ENCODE measurements at places on chromosomes 7 and 10.

GRCh38 chr10:6311700-6312330, 109.1 kb downstream of the PFKFB3 start:
- no peak for DNase-seq

DNA sequence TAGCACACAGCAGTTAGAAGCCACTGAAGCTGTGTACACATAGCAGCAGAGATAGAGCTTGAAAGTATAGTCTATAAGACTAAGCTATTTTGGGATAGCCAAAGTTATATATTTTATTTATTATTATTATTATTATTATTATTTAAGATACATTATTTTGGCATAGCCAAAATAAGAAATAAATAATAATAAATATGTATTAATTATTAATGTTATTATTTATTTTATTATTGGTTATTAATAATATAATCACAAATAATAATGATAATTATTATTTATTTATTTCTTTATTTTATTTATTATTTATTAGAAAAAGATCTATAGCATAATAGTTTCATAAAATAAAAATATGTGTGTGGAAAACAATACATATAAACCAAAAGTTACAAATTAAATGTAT, 107.2 kb upstream of the FOXK1 start:
- DNase-seq: no peak

GRCh38 chr10:26881600-26882331, 21.0 kb upstream of the ABI1 start:
- DNase-seq: peak; percentile 60

DNA sequence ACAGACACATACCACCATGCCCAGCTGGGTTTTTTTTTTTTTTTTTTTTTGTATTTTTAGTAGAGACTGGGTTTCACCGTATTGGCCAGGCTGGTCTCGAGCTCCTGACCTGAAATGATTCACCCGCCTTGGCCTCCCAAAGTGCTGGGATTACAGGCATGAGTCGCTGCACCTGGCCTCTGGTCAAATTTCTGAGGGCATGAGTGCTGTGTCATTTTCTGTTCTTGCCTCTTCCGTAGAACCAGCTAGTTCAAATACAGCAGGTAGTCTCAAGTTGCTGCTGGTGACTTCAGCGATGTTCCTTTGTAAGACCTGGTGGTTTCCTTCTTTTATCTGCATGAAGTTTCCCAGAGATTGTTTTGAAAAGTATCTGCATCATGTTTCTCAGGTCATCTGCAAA, 134.8 kb upstream of the SHH start:
- no peak for DNase-seq

DNA sequence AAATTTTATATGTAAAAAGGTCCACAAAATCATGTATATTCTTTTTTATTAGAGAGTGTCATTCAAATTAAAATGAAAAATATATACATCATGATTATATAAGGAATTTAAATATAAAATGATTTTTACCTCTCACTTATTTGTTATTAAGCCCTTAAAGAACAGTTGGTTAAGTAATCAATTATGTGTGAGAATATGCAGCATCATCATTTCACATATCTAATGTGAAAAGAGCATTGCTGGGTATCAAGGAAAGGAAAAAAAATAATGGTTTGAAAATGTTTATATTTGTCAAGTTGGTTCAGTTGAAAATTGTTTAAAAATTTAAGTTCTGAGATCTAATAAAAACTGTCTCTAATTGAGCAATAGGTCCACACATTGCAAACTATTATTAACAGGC, 363.6 kb upstream of the GRM3 start:
- DNase-seq: no peak

GRCh38 chr7:140316165-140316661, 82.1 kb downstream of the SLC37A3 start:
- no peak for DNase-seq

- DNase-seq: no peak
These were observed 93.3 kb upstream of the RET start for GRCh38 chr10:42983591-42983990.

GRCh38 chr10:110995301-110995700, 75.9 kb downstream of the SHOC2 start:
- no peak for DNase-seq

DNA sequence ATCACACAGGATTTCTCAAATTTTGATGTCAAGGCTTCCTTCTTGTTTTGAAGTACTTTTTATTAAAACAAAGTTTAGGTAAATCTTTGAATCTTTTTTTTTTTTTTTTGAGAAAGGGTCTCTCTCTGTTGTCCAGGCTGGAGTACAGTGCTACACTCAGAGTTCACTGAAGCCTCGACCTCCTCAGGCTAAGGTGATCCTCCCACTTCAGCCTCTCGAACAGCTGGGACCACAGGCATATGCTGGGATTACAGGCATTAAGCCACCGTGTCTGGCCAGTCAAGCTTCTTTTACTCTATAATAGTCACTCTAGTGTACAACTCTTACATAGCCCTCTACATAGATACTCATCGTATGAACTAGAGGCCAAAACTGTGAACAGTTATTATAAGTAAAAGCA, 3.4 kb downstream of the RUFY2 start:
- DNase-seq: no peak

DNA sequence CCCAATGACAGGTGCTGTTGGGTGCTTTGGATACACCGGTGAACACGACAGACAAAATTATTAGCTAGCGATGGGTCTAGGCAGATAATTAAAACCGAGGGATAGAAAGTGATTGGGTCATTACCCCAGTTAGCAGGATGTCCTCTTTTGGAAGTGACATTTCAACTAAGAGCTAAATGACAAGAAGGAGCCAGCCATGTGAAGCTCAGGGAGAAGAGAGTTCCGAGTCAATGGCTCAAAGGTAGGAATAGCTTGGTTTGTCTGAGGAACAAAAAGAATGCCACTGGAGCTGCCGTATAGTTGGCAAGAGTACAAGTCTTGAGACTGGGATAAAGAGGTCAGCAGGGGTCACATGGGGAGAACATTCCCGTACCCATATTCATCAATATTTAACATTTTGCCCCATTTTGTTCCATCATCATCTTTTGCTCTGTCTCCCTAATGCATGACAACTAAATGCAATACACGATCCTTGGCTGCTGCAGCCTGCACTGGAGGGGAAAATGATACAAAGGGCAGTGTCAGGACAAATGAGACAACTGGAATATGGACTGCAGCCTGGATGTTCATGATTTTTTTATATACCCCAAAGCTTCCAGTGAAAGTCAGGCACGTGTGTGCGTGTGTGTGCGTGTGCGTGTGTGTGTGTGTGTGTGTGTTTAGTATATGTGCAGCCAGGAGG, 115.7 kb downstream of the ICA1 start:
- peak; percentile 55 for DNase-seq

DNA sequence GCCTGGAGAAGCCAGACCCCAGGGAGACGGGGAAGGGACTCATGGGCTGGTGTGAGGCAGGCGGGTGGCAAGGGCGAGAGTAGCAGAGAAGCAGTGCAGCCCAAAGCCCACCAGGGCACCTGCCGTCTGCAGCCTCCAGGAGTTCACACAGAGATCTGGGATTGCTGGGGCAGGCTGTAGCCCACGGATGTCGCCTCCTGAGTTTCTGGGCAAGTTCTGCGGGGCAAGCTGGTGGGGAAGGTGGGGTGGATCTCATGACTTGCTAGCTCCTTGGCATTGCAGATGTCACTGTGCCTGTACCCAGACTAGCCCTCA, 6.0 kb downstream of the ADCK2 start:
- no peak for DNase-seq

DNA sequence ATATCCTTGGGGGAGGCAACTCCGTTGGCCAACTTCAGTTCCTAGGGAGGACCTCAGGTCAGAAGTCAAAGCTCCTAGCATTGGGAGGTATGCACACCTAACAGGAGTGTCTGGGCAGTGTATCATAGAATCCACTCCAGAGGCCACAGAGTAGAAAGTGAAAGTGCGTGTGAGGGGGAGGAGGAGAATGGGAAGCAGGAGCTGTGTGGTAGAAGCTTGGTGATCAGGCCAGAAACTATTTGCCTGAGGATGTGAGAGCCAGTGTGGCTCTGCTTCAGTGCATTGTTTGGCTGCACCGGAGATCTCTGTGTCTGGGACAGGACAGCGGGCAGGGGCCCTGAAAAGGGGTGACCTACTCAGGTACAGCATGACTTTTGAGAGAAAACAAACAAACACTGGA, 557.4 kb upstream of the VSTM2A start:
- no peak for DNase-seq

DNA sequence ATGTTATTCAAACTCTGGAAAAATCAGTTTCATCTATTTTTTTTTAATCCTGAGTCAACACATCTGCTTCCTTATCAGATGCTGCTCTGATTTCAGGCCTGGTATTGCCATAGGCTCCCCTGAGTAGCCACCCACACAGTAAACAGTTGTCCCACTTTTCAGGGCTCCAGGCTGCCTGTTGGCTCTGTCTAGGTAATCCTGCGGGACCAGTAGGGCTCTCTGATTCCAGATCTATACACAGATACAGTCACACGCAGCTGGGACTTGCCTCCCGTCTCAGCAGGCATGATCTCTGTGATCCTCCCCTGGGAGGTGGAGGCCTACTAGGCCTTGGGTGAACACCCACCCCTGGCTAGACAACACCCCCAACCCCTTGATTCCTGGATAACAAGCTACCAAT, 206.1 kb downstream of the CREB5 start:
- DNase-seq: no peak

- DNase-seq: peak; percentile 59
These were observed 31.7 kb downstream of the CYCS start for GRCh38 chr7:25093268-25093826.

- no peak for DNase-seq
These were observed 70.9 kb downstream of the AMZ1 start for GRCh38 chr7:2758673-2759616.

GRCh38 chr10:133616371-133617130, 10.0 kb downstream of the FRG2B start:
- DNase-seq: no peak

GRCh38 chr7:3280946-3281656, 20.0 kb upstream of the SDK1 start:
- DNase-seq: no peak

DNA sequence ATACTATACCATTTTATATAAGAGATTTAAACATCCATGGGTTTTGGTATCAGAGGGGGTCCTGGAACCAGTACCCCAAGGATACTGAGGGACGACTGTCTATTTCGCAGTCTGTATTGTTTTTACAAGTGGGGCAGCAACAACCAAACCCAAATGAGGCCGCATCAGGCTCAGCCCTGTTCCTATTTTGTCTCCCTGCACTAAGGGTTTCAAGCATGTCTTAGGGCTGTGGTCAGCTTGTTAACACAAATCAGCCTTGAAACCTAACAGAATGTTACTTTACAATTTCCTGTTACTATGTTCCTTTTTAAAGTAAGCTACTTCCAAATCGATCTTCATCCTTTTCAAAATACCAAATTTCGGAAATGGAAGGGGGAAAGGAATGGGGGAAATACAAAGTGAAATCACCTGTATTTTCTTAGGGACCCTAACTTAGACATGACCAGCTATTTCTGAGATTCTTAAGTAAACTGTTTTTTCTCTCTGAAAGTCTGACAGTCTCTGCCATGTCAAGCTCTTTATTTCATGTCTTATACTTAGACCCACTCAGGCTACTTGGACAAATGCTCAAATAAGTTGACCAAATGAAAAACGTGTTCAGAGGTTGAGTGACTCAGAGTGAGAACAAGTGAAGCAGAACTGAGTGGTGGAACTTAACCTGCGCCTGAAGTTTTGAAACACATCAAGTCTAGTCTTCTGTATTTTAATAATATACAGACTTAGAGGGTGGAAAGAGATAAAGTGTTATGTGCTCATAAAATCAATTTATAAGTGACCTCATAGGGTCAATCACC, 75.8 kb downstream of the C1GALT1 start:
- DNase-seq: no peak

- DNase-seq: no peak
These were observed 55.9 kb downstream of the FAM241B start for GRCh38 chr10:69685802-69686585.

DNA sequence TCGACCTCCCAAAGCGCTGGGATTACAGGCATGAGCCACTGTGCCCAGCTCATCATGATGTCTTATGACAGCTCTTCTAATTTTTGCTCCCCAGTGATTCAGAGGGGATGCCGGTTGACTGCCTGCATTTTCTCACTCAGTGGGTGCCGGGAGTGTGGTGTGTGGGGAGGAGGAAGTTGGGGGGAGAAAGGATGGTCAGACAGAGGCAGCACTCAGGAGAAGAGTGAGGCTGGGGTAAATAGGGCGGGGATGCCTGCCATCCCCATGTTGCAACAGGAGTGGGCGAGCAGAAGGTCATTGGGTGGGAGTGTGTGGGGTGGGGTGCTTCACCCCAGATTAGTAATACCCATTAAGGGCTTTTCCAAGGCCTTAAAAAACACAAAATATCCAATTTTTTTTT, 3.5 kb upstream of the CCL24 start:
- peak; percentile 48 for DNase-seq

- peak; percentile 75 for DNase-seq
These were observed 89.3 kb downstream of the SLIT1 start for GRCh38 chr10:97096261-97097083.

DNA sequence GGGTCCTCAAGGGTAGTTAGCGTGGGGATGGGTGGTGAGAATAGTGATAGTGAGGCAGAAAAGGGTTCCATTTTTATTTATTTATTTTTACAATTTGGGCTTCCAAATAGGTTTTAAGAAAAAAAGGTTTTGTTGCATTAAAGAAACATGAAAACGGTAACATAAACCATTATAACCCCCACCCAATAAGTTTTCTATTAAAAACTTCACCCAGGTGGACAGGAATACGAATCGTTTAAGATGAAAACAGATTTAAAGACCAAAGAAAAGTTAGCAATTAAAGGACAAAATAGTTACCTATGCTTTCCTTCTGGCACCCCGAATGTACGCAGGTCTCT, 78.7 kb downstream of the ZFAND4 start:
- no peak for DNase-seq

DNA sequence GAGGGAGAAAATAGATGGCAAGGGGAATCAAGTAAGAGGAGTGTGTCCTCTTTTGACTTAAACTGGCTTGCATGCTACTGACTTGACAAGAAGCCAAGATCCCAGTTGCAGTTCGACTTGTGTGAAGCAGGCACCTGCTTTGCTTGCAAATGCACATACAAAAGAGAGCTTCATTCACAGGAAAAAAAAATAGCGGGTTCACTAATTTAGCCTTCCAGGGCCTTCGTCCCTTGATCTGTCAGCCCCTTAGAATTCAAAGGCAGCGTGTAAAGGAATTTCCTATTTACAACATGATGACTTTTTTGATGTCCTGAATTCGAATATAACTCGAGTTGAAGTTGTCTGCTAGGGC, 192.1 kb downstream of the CELF2 start:
- DNase-seq: no peak

DNA sequence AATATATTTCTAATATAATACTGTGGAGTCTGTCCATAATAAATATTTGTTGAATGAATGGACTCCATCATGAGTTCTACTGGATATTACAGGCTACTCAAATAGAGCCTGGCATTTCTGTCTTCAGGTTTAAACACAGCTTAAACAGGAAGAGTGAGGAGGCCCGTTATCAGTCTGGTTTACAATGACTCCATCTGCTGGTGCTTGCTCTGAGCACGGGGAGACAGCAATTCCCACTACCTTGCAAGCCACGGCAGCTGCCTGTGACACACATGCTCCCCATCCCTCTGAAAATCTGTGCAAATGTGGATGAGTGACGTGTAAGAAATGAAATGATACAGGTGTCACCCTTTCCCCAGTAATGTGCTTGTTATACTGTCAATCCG, 293.5 kb upstream of the IMMP2L start:
- no peak for DNase-seq

GRCh38 chr7:67341153-67341768, 344.6 kb downstream of the TYW1 start:
- DNase-seq: no peak

- DNase-seq: peak; percentile 39
These were observed 109.2 kb downstream of the DPY19L1 start for GRCh38 chr7:34928052-34928451.
